ENCODE measurements at places on chromosomes 13 and 19.

DNA sequence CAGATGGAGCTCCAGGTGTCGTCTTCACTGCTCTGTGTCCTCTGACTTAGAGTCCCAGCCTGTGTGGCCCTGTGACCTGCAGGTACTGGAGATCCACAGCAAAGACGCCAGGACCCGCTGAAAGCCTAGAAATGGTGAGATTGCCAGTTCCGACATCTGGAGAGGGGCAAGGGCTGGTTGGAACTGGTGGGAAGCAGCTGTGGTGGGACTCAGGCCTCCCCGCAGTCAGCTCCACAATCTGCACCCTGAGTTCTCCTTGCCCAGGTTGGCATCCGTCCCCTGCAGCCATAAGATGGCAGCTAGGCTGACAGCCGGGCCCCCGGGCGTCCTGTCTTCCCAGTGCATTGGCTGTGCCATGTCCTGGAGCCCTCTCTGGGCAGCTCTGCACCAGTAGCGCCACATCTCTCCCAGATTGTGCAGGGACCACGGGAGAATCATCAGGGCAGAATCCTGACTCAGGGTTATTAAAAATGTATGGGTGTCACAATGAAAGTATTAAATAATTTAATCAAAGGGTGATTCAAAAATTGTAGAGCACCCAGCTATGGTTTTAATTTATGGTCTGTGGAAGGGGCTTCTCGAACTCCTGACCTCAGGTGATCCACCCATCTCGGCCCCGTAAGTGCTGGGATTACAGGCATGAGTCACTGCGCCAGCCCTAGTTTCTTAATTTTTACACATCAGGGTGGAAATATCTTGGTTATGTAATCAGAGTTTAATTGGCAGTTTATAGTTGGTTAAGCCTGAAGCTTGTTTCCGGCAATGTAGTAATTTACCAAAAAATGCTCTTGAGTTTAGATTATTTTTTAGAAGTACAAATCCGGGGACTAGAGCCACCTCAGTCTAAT lies 32.2 kb upstream of the ZNF681 start:
- no peak for DNase-seq

GRCh38 chr19:2547033-2547680 lies 71.2 kb downstream of the GADD45B start:
- DNase-seq: no peak

GRCh38 chr13:53447863-53448262 lies 419.2 kb downstream of the OLFM4 start:
- no peak for DNase-seq

GRCh38 chr13:113292021-113292862 lies 4.8 kb upstream of the LAMP1 start:
- no peak for DNase-seq

GRCh38 chr13:111902726-111903125 lies 164.2 kb upstream of the SOX1 start:
- no peak for DNase-seq

- DNase-seq: no peak
Measured at GRCh38 chr13:22517544-22517943, 663.2 kb upstream of the SGCG start.

DNA sequence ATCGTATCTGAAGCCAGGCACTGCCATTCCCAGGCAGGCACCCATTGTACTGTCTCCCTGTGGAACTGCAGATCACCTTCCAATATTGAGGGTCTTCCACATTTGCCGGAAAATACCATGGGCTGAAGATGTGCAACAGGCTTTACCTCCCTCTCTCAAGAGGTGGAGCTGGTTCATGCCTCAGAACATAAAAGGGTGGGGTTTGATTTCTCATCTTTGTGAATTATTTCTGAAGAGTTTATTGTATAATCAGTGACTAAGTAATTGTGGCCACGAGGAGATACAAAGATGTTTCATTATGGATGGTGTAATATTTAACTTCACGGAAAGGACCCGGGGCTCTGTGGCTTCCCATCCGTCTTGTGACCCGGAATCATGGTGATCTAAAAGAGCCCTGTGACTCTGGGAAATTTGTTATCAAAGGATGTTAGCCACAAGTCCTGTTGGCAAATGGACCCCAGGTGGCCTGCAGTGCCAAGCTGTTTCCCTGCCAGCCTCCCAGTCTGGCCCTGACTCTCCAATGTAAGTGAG lies 230.5 kb downstream of the LACC1 start:
- DNase-seq: no peak

DNA sequence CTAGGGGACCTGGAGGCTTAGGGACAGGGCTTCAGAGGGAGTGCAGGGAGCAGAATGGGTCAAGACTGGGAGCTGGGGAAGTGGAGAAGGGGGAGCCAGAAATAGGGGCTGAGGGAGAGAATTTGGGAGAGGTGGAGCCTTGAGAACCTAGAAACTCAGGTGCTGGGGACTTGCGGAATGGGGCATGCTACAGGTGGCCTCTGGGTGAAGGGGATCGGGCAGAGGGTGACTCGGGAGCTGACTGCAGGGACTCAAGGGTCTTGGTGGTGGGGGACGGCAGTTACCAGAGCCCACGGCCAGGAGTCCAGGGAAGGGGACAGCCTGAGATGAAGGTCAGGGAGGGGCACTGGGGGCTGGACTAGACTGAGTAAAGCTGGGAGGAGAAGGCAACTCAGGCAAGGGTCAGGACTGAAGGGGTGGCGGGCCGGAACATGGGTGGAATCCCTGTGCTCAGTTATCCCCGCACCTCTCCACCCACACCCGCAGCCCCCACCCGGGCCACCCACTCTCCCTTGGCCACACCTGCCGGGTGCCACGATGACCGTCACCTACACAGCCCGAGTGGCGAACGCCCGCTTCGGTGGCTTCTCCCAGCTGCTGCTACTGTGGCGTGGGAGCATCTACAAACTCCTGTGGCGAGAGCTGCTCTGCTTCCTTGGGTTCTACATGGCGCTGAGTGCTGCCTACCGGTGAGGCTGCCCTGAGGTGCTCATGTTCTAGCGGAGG lies 628 bp downstream of the BEST2 start:
- DNase-seq: no peak

- no peak for DNase-seq
Measured at GRCh38 chr13:54226876-54227275, 1198.3 kb downstream of the OLFM4 start.

DNA sequence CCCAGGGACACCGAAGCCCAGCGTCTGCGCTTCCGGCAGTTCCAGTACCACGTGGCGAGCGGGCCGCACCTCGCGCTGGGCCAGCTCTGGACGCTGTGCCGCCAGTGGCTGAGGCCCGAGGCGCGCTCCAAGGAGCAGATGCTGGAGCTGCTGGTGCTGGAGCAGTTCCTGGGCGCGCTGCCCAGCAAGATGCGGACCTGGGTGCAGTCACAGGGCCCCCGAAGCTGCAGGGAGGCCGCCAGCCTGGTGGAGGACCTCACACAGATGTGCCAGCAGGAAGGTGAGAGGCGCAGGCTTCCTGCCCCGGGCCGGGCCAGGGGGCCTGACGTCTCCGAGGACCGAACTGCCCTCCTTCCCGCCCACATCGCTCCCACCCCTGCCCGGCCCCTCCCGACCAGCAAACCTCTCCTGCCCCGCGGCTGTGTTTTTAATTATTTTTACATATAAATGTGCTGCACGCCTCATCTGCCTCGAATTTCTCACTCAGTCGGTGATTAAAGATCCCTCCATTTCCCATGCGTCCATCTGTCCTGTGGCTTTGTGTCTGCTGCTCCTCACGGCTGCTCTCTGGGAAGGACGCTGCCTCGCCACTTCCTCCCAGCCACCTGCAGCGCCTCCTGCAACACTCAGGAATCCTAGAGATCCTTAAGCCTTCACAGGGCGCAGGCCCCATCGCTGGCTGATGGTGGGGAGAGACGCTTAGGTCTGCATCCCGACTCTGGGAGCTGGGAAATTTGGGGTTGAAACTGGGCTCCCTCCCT lies 4.3 kb downstream of the ZSCAN1 start:
- DNase-seq: no peak

- no peak for DNase-seq
Measured at GRCh38 chr19:35310811-35311465, 18.0 kb upstream of the CD22 start.

GRCh38 chr19:7773841-7774240 lies 10.8 kb downstream of the CLEC4M start:
- DNase-seq: no peak

- no peak for DNase-seq
Measured at GRCh38 chr19:47901370-47901769, 15.3 kb upstream of the SULT2A1 start.

DNA sequence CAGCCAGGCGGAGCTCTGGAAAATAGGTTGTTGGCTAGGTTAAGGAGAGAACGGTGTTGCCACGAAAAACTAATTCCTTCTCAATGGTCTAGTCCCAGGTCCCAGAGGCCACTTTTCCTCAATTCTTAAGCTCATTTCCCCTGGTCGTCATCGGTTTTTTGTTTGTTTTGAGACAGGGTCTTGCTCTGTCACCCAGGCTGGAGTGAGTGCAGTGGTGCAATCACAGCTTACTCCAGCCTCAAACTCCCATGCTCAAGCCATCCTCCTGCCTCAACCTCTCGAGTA lies 1.2 kb downstream of the SF3A2 start:
- no peak for DNase-seq

DNA sequence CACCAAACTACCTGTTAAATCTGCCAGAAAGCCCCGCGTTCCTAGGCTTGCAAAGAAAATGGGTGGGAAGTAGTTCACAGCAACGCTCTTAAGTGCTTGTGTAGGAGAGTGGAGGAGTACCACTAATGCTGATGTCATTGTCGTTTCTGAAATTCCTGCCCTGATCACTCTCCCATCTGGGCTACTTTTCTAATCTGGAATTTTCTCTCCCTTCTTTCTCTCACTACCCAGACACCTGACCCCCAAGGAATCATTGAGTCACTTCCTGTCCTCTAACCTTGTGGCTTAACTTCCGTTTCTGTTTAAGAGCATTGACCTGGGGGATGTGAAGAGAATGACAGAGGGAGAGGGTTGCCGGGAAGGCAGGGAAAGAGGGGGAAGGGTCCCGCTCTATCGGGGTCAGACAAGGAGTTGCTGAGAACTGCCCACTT lies 98.7 kb downstream of the STARD13 start:
- DNase-seq: no peak

DNA sequence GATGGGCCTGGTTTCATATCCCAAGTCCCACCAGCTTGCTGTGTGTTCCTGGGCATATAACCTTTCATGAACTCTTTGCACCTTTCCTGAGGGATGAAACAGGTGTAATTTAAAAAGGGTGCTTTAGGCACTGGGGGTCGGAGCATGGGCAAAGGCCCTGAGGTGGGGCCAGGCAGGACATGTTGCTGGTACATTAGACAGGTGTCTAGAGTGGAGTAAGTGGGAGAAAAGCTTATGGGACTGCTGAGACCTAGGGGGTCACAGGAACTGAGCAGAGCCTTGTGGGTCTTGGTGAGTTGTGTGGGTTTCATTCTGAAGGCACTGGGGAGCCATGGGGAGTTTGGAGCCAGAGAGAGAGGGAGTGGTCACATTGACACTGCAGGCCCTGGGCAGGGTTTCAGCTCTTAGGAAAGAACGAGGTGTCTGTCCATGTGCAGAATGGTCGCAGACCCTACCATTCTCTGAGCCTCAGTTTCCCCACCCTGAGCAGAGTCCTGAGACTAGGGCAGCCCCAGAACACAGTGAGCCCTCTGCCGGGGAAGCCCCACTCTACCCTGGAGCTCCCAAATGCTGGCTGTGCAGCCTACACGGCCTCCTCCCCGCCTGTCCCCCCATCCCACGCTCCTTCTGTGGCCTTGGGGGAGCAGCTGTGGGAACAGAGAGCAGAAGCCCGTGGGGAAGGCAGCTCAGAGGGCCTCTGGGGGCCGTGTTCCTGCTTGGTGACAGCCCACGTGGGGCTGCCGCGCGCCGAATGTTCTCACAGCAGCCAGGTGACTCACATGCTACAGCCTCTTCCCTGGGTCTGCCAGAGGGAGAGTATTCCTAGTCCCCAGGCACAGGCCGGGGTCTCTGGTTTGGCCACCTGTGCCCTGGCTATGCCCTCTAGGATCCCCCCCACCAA lies 7.3 kb upstream of the HOMER3 start:
- DNase-seq: no peak

DNA sequence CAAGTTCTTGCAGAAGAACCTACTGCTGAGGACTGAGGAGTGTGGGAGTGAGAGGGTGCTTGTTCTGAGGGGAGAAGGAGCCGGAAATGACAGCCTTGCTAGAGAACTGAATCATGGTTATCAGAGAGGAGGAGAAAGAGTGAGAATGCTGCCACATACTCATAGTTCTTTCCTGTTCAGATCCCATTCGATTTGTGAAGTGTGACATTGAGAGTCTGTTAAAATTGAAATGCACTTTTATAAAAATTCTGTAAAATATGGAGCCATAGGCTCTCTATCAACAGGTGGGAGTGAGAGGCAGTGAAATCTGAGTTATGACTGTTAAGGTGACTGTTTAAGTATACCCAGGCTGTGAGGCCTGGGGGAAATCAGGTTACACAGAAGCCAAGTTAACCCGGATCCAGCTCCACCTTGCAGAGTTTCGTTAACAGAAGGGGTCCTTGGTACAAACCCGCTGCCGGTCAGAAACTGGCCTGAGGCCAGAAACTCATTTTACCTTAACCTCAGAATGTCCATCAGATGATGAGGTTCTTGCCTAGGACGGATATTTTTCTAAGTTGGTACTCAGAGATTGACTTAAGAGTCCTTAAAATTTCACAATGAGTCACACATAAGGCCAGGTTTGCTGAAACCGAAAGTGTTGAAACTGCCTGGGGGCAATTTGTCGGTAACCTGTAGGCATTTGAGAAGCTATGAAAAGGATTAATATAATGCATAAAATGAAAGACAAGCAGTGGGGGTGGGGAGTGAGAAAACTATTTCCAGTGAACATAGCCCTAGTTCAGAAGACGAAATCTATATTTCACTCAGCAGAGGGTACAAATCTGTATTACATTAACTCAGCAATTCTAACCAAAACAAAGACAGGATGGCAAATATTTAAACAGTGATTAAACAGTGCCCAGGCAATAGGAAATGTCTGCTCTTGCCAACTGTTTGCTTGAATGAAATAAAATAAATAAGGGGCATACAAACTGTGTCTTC lies 350.5 kb downstream of the KCNRG start:
- no peak for DNase-seq

DNA sequence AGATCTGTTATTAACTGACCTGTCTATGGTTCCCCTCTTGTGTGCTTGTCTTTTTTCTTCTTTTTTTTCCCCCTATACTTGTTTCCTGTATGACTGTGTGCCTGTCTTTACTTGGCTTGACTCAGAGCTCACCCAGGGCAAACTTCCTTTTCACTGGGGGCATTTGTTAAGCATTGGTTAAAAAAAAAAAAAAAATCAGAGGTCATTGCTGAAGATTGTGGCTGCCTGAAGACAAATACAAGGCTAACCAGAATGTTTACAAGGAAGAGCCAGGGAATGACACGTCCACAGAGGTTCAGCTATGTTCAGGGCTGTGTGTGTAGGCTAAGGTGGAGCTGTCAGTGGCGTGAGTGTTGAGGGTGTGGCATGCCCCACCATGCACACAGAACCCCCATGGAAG lies 47.1 kb downstream of the LNX2 start:
- no peak for DNase-seq

- DNase-seq: no peak
Measured at GRCh38 chr13:65901723-65902122, 1328.4 kb downstream of the PCDH9 start.
